ENCODE measurements at places on chromosomes 1 and 21.

DNA sequence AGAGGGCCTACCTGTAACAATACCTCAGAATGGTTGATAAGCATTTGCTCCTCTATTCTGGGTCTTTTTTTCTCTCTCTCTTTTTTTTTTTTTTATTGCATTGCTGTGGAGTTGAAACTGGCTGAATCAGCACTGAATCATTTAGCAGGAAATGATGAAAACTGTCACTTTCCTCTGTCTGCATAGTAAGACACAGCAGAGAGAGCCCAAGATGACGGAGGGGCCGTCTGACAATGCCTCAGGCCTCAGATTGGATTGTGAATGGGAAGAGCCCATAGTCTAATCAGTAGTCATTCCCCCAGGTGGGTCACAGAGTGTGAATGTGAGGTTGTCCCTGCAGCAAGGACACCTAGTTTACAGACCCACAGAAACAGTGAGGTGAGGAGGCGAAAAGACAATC lies 193.2 kb upstream of the PLXNA2 start:
- DNase-seq = no peak

GRCh38 chr1:155383406-155383805 lies 62.7 kb downstream of the RUSC1 start:
- DNase-seq = no peak

DNA sequence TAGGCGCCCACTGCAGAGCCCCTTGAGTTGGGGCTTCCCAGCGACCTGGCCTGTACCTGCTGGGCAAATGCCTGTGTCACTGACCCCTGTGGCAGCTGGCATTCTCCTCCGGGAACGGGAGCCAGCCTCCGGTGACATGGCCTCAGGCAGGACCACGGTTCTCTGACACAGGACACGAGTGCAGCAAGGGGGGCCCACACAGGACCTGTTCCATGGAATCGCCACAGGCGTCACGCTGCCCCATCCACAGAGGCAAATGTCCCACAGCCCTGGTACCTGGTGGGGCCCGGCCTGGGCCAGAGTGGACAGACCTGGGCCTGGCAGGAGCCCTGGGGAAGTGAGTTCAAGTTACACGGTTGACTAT lies 2.6 kb downstream of the ITGB2 start:
- no peak for DNase-seq

DNA sequence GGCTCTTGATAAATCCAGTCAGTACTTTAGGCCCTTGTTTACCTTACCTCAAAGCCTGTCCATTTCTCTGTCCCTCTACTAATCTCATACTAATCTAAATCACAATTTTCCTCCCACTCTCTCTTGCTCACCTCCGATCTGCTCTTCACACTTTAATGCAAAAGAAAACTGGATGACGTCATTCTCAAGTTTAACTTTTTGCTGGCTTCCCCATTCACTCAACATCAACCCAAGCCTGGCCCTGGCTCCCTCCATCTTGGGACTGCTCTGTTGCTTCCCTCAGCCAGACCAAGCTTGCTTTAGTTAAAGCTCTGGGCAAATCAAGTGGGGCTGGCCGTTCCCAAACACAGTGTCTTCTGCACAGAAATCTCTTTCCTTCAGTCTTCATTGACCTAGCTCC lies 29.7 kb downstream of the COA6 start:
- no peak for DNase-seq

GRCh38 chr1:26049531-26050247 lies 3.8 kb upstream of the SLC30A2 start:
- no peak for DNase-seq

- DNase-seq = peak; percentile 47
These were observed 135.9 kb downstream of the TM2D1 start for GRCh38 chr1:61588736-61589672.

DNA sequence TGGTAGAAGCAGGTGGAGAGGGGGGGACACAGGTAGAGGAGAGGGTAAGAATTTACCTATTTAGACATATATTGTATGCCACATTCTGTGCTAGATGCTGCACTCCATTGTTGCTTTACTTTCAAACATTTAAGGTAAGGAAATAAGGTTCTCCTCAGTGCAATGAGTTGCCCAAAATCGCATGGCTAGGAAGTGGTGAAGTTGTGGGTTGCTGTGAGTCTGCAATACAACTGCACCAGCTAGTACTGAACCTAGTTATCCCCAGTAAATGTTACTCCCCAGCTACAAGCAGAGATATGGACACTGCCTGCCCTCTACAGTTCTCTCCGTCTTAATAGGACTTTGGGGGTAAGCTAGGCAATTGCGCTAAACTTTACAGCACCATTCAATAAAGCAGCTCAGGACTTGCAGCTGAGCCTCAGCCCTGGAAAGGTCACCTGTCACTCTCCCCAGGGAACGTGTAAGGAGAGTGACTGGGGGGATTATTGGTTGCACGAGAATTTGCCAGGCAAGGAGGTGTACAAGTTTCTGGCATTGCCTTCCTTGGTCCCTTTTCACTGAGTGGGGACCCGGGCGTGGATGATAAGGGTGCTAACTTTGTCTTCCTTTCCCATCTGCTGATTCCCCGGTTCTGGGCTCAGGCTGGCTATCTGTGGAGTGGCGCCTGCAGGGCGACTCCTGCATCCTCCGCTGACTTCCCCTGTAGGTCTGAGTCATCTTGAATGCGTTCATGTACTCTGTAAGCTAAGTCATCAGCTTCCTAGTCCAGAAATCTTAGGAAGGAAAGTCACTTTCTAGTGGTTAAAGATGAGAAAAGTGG lies 71.3 kb upstream of the CNTN2 start:
- DNase-seq = no peak

DNA sequence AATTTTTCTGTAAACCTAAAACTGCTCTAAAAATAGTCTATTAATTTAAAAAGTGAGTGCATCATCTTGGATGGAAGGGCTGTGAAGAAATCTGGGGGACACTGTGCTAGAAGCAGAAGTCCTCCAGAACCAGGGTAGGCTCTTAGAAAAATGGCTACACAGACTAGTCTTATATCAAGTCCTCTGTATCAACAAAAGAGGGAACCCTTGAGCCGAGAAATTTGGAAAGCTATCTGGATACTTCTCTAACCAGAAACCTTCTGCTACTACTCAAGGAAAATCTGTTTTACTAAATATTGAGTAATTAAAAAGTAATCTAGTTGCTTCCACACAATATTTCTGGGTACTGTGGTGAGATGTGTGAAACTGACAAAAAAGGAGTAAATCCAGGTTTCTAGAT lies 92.1 kb downstream of the WDR3 start:
- no peak for DNase-seq

GRCh38 chr1:9871021-9871420 lies 39.0 kb downstream of the CTNNBIP1 start:
- no peak for DNase-seq

- DNase-seq = no peak
These were observed 405.3 kb downstream of the RRAGC start for GRCh38 chr1:38454236-38454635.

DNA sequence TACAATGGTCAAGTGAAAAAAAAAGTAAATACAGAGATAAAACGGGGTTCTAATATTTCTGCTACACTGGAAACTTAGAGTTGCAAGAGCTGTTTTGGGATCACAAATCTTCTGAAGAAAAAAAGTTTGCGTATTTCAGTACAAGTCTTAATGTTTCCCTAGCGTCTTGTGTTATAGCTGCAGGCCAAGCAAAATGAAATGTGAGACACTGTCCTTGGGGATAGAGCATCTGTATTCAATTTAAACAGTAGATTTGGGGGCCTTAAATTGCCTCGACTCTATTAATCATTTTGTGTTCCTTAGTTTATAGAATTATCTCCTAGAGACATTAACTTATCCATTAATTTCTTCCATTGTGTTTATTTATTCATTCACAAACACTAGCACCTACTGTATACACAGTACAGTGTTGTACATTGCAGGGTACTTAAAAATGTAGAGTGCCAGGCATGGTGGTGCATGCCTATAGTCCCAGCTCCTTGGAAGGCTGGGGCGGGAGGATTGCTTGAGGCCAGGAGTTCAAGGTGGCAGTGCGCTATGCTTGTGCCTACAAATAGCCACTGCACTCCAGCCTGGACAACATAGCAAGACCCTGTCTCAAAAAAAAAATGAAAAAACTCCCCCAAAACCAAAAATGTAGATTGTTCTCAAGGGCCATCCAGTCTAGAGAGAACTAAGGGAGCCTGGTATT lies 7.9 kb downstream of the DISC1 start:
- DNase-seq = no peak

DNA sequence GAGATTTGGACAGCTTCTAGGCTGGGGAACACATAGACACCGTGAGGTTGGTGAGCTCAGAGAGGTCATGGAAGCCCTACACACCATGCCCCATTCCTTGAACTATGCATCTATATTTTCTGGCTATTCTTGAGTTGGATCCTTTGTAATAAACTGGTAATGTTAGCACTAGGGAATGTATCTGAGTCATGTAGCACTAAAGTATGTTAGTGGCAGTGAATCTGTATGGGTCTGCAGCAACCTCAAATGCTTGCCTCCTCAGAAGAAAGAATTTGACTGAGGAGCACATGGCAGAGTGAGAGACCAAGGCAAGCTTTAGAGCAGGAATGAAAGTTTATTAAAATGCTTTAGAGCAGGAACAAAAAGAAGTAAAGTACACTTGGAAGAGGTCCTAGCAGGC lies 43.7 kb upstream of the LRRC7 start:
- DNase-seq = no peak

- DNase-seq = no peak
These were observed 656.1 kb upstream of the ADGRL4 start for GRCh38 chr1:79662596-79662995.

- no peak for DNase-seq
These were observed 29.2 kb downstream of the CBR1 start for GRCh38 chr21:36099000-36099399.

DNA sequence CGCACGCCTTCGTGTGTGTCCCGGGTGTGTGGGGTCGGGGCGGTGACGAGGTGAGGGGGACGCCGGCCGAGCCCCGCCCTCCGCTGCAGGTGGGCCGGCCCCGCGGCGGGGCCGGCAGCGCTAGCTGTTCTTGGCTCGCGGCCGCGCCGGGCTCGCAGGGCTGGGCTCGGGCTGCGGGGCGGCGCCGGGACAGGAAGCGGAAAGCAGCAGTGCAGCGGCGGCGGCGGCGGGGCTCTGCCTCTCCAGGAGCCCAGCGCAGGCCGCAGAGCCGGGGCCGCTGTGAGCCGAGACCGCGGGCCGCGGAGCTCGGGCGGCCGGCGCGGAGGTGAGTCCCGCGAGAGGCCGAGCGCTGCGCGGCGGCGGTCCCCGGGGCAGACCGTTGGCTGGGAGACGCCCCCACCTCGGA lies at the start of gene VANGL1:
Gene VANGL1 (plus strand): TSS at position 209 of the 406 bp plus-strand sequence. CDS start 9,444 bp downstream, outside the sequence.
- DNase-seq = peak; percentile 49

DNA sequence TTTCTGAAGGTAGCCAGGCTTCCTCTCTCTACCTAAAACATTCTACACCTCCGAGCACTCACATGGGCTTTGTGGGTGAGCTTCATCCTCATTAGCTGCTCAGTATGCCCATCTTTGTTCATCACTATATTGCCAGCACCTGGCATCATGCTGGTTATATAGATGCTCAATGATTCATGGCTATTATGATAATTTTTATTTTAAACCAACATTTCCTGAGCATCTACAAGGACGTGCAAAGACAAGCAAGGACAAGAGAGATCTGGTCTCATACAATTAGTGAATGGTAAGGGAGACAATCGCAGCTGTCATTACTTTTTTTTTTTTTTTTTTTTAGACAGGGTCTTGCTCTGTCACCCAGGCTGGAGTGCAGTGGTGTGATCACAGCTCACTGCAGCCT lies 11.3 kb upstream of the QSOX1 start:
- DNase-seq = no peak

DNA sequence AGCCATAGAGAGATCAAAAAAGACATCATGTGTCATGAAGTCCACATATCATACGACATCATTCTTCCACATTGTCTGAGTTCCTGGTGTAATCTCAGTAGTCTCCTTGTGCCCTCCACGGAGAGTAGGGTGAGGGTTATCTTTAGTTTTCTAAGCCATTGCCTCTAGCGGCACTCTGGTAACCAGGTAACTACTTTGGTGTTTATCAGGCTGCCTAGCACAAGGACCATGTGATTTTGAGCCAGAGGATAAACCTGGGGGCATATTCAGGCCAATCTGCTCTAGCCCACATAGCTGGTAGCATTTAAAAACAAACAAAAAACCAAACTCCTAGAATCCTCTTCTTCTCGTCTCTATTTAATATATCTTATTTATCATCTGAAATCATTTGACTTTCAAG lies 147.4 kb downstream of the GDAP2 start:
- no peak for DNase-seq

GRCh38 chr1:74534241-74534640 lies 21.8 kb upstream of the LRRC53 start:
- no peak for DNase-seq

DNA sequence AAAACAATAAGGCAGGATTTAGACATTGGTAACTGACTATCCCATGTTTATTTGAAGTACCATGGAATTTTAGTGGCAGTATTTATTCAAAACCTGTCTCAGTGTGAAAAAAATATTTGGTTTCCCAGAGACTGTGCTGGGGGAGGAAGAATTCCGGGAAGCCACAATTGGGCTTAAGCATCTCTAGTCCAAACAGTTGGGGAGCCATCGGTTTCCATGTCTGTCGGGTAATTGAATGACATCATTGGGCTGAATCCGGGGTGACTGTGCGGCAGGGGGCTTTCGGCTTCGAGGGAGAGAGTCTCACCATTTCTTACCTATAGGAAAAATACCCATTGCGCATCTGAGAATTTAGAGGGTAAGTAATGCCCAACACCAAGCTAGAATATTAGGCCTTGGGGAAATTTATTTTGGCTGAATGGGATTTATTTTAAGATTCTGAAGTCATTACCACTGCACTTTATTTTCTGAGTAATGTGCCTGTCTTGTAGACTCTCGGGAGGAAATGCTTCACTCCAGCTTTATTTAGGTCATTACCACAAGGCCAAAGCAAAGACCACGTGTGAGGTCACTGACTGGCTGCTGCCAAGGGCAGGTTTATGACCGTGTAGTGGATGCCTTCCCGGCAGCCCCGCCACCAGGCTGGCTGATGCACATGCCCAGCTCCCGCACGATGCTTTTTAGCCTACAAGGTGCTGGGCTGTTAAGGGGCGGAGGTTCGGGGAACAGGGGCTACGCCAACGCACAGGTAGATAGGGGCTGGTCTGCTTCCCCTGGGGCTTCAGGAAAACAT lies 23.1 kb upstream of the UMODL1 start:
- no peak for DNase-seq

DNA sequence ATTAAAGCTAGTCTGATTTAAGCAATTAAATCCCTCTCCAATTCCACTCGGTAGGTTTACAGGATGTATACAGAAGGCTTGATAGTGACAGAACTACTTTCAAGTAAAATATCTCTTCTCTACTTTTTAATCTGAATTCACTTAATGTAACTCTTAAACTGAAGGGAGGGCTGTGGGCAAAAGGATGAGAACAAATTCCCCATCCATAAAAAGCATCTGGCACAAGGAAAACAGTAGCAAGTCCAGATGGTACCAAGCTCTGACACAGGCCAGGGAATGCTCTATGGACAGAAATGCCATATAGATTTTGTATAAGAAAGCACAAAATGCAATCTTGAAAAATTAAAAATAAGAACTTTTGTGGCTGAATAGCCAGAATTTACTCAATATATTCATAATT lies 53.1 kb upstream of the USH2A start:
- no peak for DNase-seq

- peak; percentile 15 for DNase-seq
These were observed 97.8 kb downstream of the FMN2 start for GRCh38 chr1:240189386-240189989.
